ENCODE measurements at places on chromosomes 5 and 9.

GRCh38 chr5:95761771-95762651 is 30.9 kb downstream of the RHOBTB3 start:
- no peak for DNase-seq

- no peak for DNase-seq
Observed at GRCh38 chr9:134167530-134167931, 3.2 kb upstream of the RNU6ATAC start.

DNA sequence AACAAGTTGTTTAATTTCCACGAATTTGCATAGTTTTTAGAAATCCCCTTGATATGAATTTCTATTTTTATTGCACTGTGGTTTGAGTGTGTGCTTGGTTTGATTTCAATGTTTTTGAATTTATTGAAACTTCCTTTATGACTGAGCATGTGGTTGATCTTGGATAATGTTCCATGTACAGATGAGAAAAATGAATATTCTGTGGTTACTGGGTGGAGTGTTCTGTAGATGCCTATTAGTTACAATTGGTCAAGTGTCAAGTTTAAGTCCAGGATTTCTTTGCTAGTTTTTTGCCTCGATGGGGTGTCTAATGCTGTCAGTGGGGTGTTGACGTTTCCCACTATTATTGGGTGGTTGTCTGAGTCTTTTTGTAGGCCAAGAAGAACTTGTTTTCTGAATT is 319.5 kb upstream of the ACTBL2 start:
- DNase-seq: no peak

DNA sequence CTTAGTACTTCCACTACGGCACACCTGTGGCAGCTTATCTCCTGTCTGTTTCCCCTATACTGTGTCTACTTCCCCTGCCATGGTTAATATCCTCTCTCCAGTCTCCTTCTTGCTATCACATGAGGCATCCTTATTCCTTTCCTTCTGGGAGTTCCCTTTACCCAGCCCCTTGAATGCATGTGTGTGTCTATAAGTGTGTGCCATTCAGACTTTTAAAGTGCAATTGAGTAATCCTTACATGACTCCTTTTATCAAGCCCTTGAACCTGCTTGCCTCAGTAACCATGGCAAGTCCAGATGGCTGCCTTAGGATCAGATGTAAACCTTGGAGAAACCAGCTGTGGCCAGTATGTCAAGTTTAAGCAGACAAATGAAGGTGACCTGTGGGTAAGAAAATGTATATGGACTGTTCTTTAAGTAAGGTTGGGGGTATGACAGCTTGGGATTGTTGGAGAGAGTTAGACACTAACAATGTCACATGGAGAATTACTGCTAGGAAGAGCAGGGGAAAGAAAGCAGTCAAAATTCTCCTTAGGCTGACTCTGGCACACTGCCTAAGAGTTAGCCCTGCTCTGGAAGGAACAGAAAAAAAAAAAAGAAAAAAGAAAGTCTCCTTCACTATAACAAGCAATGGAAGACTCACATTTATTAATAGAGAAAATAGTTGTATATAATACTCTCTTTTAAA is 142.1 kb downstream of the HINT1 start:
- DNase-seq: no peak

- DNase-seq: no peak
Observed at GRCh38 chr9:113708821-113709713, 167.0 kb upstream of the ZNF618 start.

- DNase-seq: no peak
Observed at GRCh38 chr9:78032730-78033457, 1.3 kb upstream of the GNAQ start.

DNA sequence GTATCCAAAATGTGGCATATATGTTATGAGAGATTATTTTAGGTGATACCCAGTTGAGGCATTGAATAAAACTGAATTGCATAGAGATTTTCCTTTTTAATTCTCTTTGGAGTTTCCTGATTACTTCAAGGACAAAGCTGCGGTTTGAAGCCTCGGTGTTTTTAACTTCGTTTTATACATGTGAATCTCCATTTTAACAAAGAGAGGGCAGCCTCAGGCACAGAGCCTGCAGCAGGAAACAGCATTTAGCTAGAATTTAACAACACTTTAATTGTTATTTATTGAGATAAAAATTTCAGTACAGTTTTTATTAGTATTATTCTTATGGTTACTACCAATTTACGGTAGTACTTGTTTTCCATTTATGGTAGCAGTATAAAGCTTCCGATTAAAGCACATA is 114.0 kb downstream of the KIF4B start:
- no peak for DNase-seq

DNA sequence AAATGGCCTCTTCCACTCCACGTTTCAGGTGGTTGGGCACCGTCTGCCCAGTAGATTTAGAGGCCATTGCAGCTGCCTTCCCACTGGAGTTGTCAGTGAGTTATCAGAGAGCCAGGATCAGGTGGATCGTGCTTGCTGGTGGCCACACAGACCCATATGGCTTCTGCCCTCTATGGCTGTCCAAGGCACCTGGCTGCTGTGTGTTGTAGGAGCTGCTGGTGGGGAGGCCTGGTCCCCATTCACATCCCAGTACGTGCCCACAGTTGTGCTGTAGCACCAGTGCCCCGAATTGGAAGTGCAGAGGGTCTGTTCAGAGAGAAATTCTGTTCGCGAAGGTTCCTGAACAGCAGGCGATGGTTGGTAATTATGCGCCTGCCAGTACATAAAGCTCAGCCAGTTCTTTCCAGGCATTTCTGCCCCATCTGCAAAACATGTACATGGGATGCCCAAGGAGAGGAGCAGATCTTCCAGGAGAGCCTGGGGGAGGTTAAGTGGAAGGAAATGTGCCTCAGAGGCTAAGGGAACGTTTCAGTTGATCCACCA is 41.1 kb downstream of the UBE2QL1 start:
- no peak for DNase-seq

GRCh38 chr5:178094345-178094744 is 19.0 kb upstream of the N4BP3 start:
- DNase-seq: no peak

- no peak for DNase-seq
Observed at GRCh38 chr5:142432369-142432863, 107.6 kb upstream of the SPRY4 start.

DNA sequence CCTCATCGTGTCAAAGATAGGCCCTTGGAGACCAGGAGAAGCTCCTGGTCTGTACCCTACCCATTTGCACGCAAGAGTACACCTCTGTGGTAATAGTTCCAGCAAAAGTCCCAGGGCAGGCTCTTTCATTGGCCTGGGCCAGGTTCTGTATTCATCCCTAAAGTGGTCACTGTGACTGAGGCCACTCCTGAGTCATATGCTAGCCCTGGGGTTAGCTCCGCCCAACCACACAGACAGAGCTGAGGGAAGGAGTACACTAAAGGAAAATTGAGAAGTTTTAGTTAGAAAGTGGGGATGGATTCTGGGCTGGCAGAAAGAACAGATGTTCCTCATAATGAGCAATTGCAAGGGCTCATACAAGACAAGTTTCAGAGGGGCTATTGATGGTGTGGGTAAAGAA is 206.7 kb downstream of the ARHGAP26 start:
- DNase-seq: no peak

DNA sequence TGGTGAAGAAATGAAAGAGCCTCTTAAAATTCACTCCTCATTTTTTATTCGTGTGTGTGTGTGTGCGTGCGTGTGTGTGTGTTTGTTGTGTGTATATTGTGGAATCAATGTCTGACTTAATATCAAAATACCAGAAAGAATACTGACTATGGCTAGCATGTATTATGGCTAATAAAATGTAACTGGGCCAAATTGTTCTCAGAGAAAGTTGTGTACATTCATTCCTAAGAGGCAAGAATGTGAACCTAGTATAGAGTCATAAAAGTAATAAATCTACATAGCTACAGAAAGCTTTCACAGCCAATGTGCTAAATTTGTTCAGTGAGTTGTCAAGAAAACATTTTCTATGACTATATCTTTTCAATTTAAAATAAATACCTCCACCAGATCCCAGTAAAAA is 211.5 kb downstream of the EBF1 start:
- no peak for DNase-seq

- no peak for DNase-seq
Observed at GRCh38 chr9:124786881-124787573, 10.1 kb downstream of the OLFML2A start.

GRCh38 chr9:116695438-116695837 is 8.3 kb downstream of the TRIM32 start:
- DNase-seq: no peak

DNA sequence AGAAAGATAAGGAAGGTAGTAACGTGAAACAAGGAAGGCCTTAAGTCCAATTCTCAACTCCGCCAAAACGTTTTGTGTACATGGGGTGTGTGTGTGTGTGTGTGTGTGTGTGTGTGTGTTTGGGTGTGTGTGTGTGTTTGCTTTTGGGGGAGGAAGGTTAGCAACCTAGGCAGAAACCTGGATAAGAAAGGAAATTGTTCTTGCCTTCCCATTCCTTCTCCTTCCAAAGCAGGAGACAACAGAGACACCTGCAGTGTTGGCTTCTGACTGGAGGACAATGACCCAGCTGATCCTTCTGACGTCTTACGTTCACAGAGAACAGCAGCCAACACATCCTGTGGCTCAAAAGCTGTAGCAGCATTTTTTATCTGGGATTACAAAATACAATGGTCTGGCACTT is 4.1 kb upstream of the CCNG1 start:
- no peak for DNase-seq

DNA sequence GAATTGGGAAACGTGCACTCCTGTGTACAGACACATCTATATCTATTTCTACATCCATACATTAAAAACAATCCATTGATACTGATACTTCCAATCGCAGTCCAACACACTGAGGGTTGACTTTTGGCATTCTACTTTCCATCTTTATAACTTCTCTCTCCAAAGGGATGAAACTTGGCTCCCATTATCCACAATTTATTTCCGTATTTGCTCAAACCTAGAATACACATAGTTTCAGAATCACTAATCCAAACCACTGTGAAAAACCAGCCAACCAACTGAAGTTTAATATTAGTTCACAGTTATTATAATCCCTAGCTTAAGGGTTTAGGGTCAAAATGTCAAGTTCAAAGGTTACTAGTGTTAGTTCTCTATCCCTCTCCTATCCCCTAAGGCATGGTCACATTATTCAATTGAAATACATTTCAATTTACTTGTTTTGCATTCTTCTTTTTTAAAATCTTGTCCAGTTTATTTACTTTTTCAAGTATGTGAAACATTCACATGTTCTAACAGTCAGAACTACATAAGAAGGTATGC is 156.5 kb downstream of the MED27 start:
- DNase-seq: no peak

GRCh38 chr5:62316176-62316502 is 10.1 kb downstream of the KIF2A start:
- no peak for DNase-seq

DNA sequence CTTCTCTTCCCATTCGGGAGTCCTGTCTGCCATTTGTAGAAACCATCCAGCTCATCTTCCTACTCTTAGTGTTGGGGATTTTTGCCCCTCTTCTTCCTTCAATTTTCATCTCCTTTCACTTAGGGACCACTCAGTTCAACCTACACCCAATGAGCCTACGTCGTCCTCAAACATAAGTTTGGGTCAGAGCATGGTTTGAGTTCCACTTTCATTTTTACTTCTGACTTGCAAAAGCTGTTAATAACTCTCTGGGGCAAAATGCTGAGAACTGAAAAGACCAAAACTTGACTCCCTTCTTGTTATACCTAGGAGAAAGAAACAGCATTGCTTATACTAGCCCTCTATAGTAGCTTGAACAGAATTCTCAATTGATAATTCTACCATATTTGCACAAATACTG is 381.5 kb upstream of the MPDZ start:
- DNase-seq: no peak

DNA sequence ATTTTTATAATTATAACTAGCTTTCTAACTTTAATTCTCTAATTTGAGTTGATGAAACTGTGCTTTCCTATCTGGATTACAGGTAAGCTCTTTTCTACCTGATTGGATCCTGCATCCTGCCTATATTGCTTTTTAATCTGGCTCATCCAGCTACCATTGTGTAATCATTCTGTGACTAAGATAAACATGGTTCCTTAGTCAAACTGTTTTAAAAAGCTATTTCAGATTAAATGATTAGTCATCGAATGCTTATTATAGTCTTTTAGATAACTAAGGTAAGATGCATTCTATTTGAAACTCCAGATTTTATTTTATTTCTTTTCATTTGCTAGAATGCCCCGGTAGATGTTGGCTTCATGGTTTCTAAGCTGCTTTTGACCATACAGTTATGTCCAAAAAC is 50.7 kb downstream of the ICE1 start:
- DNase-seq: no peak

DNA sequence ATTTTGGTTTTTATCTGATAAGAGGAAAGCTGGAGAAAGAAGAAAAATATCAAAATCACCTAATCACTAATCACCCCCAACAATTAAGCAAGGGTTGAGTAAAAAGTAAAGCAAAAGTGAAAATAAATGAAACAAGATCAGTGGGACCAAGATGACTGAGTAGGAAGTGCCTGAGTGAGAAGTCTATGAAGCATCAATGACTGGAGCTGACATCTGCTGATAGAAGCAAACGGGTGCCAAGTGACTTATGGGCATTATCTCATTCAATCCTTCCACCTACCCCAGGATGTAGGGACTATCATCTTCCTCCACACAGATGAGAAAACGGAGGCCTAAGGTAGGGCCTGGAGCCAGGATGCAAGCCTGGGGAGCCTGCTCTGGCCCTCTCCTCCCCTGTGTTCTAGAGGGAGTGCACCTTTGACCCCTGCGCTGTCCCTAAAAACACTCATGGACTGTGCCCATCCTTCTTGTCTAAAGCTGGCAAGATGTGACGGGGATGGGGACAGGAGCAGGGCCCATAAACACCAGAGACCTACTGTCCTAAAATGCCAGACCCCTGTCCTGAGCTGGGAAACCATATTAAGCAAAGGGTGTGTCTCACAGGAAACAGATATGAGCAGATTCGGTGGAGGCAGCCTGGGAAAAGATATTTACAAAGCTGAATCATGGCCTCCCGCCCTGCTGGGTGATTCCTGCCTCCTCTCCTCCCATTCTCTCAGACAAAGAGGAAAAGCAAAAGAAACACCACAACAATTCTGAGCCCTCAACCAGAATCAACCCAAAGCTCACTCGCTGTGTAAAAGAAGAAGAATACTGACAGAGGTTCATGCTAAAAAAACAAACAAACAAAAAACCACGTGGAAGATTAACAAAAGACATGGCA is 116.0 kb downstream of the AUH start:
- DNase-seq: no peak

DNA sequence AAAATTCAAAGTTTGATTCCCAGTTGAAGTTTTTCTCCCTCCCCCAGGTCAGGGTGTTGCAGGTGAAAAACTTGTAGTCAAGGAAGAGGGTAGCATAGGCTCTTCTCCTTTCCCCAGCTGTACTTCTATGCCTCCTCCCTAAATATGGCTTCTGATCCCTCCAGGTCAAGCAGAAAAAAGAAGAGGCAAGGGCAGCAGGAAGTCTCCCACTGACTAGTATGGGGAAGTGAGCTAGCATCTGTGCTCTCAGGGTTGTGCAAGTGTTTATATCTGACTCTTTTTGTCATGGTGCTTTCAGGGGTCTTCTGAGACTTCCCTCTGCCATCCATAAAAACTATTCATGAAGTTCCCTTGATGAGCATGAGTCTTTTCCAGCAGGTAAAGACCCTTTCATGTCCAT is 76.0 kb downstream of the ATPSCKMT start:
- no peak for DNase-seq

- DNase-seq: no peak
Observed at GRCh38 chr9:135262248-135262647, 174.8 kb downstream of the OLFM1 start.
